Left ventricle myocardium superior (tissue), 1 donor: ENCODE measurements at places on chromosomes 3 and 15.

DNA sequence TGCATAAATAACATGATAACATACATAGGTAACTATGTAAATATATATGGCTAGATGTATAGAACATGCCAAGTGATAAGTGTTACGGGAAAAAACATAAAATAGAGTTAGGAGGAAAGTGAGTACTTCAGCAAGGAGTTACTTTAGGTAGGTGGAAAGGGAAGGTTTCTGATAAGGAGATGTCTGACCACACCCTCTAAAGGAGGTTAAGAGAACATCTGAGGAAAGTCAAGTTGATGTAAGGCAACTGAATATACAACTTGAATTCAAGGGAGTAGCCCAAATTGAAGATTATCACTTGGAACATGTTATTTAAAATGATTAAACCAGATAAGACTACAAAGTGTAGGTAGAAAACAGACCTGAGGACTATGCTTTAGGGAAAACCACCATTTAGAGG is 13.8 kb downstream of the PIERCE2 start:
- no peak for DNase-seq

GRCh38 chr3:18556503-18557135 is 131.5 kb upstream of the SATB1 start:
- no peak for DNase-seq

DNA sequence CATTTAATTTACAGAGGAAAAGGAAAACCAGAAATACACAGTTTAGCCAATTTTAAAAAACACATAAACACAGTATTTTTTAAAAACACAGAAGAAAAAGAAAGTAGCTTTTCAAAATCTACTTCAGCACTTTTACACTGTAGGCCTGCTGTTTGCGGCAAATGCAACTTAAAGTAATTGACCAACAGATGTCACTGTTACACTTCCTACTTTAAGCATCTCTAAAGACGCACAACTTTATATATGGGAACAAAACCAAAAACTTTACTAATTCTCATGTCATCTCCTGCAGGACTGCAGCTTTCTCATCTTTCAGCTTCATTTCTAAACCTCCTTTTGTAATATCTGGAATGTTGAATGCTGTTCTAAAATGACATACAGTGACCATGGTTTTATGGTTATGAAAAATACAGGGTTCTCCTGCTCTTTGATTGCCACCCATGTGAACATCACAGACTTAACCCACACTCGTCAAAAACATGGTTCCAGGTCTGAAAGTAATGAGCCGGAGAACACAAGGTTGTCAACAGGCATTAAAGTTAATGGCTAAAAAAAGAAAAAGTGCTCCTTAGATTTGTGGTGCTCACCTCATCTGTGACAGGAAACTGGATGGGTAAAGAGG is 107.9 kb downstream of the FMN1 start:
- no peak for DNase-seq

GRCh38 chr3:133505813-133506212 is 67.7 kb upstream of the CDV3 start:
- no peak for DNase-seq

DNA sequence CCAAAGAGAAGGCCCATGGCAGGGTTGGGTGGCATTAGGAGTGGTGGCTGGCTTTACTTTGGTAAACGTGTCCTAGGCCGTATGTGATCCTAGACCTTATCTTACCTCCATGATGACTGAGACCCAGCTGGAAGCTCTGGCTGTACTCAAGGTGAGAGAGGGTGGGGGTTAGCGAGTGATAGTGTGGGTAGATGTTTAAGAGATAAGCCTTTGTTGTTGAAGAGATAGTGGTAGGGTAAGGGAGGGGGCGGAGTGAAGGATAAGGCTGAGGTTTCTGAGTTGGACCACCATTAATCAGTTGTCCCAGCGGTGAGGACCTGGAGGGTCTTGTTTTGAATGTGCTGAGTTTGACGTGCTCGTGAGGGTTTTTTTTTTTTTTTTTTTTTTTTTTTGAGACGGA is 61.5 kb upstream of the ULK4 start:
- no peak for DNase-seq

- no peak for DNase-seq
Observed at GRCh38 chr3:156787926-156788663, 38.1 kb upstream of the LEKR1 start.

DNA sequence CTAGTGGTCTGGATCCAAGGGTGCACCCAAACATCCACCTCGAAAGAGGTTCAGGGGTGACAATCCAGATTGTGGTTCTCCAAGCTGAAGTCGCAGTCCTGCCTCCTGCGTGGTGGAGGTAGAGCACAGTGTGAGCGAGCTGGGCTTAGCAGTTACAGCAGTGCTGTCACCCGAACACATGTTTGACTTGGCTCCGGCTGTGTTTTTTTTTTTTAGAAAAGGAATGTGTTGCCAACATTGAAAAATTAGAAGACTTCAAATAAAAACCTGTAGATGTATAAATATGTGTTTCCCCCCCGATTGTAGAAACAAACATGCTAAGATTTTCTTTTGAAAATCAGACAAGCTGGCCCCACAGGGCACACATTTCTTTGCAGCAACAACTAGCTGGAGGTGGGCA is 530.8 kb downstream of the SHQ1 start:
- DNase-seq, result no peak

DNA sequence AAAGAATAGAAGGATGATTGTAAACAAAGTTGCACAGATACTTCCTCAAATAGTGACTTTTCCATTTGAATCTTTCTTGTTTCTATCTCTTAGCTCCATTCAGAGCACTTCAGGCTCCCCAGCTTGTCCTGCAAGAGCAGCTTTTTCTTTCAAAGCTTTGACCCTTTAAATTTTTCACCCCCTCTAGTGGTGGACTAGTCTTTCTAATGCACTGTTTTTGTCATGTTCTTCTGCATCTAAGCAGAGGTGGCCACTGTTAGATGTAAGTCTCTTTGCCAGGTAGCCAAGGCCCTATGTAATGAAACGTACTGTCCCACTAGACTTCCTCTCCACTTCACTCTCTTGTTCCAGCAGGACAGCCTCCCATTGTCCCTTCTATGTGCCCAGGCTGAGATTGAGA is 74.0 kb upstream of the MANF start:
- no peak for DNase-seq

DNA sequence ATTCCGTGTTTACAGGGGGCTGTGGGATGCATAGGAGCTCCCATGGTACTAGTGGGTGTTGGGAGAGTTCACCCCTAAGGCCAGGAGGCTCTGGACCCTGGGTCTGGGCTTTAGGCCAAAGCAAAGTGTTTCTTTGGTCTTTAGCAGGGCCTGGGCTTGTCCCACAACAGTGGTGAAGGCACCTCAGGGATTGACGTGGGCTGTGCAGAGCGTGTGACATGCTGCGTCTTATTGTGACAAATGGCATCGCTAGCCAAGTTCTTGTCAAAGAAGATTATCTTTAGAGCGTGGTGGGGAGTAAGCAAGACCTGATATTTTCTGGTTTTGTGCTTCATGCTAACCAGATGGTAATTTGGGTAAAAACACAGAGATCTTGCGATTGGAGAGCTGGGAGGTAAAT is 170.1 kb downstream of the APBA2 start:
- DNase-seq, result no peak

- DNase-seq, result peak; percentile 54
Observed at GRCh38 chr3:69740103-69741021, 1.1 kb downstream of the MITF start.

- no peak for DNase-seq
Observed at GRCh38 chr3:101643861-101644613, 32.9 kb downstream of the ZBTB11 start.

DNA sequence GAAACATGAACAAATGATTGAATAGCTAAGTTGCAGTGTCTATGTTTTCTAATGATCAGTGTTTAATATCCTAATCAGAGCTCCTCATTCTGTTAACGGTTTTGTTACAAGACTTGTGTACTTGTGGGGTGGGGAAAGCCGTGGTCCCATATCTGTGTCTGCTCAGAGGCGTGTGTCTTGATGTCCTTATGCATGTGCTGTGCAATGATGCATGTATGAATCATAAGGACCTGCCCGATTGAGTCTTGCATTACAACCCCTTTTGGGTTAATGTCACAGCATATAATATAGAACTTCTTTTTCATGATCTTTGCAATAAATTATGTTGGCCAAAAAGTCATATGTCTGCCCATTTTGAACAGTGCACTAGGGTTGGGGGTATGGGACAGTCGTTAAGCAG is 233.4 kb downstream of the ITPR1 start:
- no peak for DNase-seq

GRCh38 chr15:65787260-65787659 is 4.8 kb downstream of the DENND4A start:
- DNase-seq, result no peak
